ENCODE measurements at places on chromosomes 7 and 10.

DNA sequence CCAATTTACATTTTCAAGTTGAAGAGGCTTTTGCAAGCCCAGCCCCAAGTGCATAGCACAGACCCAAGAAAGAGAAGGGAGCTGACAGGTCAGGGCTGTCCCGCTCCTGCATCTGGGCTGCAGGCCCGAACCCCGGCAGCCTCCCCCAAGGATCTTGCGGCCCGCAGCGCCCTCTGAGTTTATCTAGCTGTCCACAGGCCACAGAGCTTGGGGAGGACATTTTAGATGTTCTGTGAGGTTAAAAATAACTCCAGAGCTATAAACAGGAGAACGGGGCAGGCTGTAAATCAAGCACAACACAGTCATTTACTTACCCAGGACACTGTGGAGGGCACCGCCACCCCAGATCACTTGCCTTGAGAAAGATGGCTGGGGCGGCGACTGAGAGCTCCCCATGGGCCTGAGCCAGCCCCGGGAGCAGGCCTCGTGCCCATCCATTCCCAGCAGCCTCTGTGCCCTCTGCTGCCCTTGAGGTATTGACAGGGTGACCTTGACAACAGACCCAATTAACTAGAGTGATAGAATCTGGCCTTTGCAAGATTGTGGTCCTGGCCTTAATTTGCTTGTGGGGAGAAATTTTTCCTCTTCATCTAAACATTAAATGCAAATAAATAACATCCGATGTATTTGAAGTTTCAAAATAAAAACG is 563.0 kb downstream of the TCERG1L start:
- DNase-seq, result no peak

GRCh38 chr10:80767963-80768362 is 230.3 kb downstream of the SH2D4B start:
- DNase-seq, result no peak

DNA sequence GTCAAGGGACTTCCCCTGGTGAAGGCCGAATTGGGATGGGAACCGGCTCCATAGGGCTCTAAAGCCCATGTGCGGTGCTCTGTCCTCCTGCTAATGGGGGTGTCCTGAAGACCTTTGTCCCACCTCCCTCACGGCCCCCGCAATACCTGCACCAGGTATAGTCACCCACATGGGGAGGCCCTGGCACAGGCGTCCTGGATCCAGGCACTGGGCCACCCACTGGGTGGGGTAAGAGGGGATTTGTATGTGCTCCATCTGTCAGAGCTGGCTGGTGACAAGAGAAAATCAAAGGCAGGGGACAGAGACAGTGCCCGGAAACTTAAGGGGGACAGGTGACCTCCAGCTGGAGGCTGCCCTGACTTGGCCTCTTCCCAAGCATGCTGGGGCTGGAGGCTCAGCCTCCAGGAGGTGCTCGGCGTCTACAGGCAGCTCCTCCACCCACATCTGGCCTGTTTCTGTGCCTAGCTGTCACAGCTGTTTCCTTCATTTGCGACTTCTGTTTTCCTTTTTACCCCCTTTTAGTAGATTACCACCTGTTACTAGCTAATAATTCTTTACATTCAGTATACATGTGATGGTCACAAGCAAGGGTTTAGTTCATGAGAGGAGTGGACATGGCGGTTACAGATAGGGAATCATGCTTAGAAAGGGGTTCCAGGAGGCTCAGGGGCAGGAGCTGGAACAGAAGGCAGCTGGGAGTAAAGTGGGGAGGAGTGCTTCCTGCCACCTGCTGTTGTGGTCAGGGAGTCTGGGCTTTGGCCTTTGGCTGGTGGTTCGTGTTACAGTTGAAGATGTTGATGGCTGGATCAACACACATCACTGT is 2.3 kb upstream of the CUZD1 start:
- DNase-seq, result no peak

DNA sequence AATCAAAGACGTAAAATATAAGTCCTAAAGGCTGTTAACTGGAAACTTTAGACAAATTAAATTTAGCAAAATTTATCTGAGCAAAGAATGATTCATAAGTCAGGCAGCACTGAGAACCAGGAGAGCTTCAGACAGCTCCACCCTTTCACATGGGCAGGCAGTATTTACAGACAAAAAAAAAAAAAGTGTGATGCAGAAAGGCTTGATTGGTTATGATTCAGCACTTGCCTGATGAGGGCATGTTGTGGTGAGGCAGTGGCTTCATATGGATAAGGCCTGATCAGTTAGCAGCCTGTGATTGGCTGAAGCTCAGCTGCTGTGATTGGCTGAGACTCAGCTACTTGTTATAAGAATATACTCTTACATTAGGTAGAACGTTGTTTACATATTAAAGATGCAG is 495.4 kb upstream of the POM121L12 start:
- DNase-seq, result no peak

DNA sequence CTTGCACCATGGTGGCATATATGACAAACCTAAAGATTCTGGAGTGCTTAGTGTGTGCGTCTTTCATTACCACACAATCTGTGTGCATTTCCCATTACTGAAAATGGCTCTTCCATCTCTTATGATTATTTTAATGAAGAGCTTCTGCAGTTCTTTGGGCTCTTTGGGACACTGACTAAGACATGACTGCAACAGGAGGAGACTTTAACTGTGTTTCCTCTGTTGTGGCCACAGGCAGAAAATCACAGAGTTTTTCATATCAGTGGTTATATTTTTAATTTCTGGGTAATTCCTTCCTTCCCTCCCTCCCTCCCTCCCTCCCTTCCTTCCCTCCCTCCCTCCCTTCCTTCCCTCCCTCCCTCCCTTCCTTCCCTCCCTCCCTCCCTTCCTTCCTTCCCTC is 58.1 kb downstream of the WNT2 start:
- DNase-seq, result no peak

- DNase-seq, result no peak
Measured at GRCh38 chr10:10663622-10664021, 354.1 kb upstream of the CELF2 start.

GRCh38 chr7:27148756-27149641 is 1.4 kb upstream of the HOXA6 start:
- peak; percentile 42 for DNase-seq

DNA sequence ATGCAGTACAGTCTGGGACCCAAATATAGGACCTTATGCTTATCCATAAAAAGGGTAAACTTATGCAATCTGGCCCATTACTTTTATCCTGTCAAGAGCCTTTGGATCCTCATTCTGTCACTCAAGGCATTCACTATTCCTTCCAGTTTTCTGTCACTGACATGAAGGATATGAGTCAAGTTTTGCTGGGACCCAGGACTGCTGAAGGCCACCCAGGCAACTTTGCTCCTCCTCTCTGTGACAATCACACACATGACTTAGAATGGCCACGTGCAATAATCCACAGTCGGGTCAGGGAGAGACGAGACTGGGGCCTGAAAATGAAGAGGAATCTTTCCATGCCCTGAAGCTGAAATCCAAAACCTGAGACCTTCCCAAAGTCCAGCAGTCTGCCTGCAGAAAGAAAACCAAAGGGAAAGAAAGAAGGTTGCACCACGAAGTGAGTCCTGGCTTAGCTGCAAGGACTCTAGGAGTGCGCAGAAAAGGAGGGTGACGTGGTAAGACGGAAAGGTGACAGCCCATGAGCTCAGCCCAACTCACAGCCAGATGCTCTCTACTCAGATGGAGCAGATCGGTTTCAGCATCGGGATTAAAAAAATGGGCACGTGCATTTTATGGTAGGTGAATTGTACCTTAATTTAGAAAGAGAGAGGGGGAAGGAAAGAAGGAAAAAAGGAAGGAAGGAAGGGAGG is 67.2 kb downstream of the VOPP1 start:
- no peak for DNase-seq

DNA sequence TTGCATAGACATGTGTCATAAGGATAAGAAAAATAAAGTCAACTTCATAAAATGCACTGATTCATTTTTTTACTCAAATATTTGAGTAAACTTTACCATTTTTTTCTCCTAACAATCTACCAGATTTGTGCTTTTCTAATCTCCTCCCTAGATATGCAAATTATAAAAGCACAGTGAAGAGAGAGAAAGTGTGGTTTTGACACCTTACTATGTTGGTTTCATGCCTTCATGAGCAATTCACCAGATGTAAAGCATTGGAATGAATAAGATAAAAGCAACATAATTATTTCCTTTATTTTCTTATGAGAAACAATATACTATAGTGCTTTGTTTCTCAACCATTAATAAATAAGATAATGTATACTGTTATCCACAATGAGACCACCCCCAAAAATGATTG is 432.5 kb upstream of the PCDH15 start:
- DNase-seq, result no peak

GRCh38 chr10:86856156-86856555 is 99.7 kb downstream of the BMPR1A start:
- DNase-seq, result no peak
